Activated T-cell treated with anti-CD3 and anti-CD28 coated beads, Interleukin-2, amount 50 U/mL, for 1 hour (primary cell): ENCODE measurements at places on chromosomes 3 and 15.

GRCh38 chr15:45790325-45790943 lies 155.6 kb downstream of the SQOR start:
- DNase-seq: no peak

- DNase-seq: no peak
These were observed 150.5 kb downstream of the ROBO2 start for GRCh38 chr3:77190374-77190773.

DNA sequence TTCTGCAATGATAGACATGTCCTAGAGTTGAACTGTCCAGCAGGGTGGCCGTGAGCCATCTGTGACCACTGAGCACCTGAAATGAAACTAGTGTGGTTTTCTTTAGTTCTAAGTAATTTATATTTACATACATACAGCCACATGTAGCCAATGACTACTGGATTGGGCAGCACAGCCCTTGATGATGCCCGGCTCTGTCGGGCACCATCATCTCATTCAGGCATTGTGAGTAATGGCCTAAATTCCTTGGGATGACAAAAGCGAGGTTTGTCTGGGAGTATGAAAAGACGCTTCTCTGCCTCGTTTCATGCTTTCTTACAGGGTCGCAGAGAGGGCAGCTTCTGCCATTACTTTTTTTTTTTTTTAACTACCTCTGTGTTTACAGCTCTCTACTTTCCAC lies 251.9 kb upstream of the HES1 start:
- DNase-seq: no peak

DNA sequence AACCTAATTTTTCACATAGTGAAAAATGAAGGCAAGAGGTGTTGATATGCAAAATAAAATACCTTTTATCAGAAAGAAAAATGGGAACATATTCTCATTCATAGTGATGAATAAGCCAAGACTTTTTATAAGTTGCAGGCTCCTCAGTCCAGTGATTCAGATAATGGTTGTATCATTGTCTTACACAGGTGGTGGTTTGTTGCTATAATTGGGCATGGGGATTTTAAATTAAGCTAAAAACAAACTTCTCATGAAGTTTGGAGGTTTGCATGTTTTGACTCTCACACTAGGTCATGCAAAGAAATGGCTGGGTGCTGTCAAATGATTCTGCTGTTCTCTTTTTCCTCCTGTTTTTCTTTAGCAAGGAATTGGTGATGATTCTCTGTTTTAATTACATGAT lies 60.8 kb upstream of the SKIL start:
- no peak for DNase-seq

GRCh38 chr15:44500555-44500954 lies 36.4 kb upstream of the EIF3J start:
- DNase-seq: no peak
